ENCODE measurements at places on chromosomes 1 and 21.

- DNase-seq: no peak
Observed at GRCh38 chr21:46442938-46443337, 15.8 kb upstream of the DIP2A start.

DNA sequence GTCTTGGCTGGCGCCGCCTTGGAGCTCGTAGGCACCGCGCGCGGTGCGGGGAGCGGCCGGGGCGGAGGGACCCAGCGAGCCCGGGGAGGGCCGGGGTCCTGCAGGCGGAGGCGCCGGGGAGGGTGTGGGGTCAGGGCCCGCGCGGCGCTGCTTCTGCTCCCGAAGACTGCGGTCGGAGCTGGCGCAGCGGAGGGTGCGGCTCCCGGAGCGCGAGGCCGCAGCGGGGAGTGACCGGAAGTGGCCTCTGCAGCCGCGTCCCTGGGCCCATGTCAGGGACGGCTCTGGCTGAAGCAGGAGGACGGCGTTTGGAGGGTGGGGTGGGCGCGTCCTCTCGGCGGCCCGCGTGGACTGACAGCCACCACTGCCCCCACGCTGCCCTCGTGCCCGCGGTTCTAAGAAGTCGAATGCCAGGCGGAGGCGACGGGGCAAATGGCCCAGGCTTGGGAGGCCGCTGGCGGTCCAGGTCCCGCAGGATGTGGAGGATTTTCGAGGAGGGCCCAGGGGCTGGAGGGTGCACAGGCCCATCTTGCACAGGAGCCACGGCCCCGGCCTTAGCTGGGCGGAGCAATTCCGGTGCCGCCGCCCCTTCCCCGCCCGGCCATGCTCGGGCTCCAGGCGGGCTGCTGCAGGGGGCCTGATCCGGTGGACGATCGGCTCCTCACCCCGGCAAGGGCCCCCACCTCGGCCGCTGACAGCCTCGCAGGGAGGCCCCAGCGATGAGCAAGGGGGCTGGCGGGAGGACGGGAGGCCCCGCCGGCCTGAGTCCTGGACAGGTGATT, 7.7 kb upstream of the ZNF669 start:
- peak; percentile 93 for DNase-seq

- DNase-seq: no peak
Observed at GRCh38 chr1:41466146-41466545, 18.3 kb downstream of the EDN2 start.

- no peak for DNase-seq
Observed at GRCh38 chr1:62774971-62775595, 8.8 kb upstream of the ATG4C start.

DNA sequence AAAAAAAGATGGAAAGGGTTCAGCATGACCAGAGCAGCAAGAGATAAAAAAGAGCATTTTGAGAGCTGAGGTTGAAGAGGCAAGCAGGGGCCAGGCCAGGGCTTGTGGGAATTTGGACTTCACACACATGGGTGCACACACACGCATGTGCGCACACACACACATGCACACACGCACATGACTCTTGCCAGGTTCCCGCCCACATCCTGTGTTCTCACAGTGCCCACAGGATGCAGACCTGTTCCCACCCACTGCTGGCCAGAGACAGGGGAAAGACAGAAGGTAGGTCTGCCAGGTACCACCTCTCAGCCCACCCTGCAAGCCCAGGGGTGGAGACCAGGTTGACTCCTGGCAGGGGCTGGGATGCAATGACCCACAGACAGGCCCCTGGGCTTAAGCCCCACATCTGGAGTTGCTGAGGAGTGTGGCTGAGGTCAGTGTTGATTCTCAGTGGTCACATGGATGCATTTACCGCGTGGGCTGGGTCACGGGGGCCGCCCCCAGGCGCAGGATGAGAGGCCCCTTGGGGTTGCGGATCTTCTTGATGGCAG, 4.4 kb downstream of the COL16A1 start:
- DNase-seq: peak; percentile 12

GRCh38 chr21:42797522-42797921, 81.8 kb downstream of the WDR4 start:
- DNase-seq: no peak

DNA sequence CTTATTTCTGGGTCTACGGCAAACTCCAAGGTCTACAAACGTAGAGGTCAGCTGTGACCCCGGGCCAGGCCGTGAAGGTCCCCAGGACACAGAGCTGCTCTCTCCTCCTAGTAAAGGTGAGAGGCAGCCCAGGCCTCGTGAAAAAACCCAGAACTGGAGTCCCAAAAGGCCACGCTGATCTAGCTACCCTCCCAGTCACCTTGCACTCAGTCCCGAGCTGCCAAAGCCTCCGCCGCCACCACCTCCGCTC, 125 bp downstream of the ATP5PF start:
- DNase-seq: no peak
